ENCODE measurements at places on chromosomes 1 and 21.

GRCh38 chr1:112614460-112615065, 4.4 kb downstream of the ST7L start:
- peak; percentile 36 for DNase-seq

DNA sequence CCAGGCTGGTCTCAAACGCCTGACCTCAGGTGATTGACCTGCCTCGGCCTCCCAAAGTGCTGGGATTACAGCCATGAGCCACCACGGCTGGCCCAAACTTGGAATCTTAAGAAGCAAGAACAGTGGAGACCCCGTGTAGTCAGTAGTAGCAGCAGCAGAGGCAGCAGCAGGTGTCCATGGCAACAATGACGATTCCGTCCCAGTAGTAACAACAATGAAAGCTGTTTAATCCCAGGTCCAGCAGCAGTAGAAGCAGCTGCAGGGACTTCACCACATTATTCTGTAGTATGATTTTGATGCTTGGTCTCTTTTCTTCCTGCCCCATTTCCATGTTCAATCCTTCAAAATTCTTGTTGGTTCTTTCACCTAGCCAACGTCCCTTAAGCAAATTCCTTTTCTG, 69.6 kb upstream of the KCTD3 start:
- no peak for DNase-seq

DNA sequence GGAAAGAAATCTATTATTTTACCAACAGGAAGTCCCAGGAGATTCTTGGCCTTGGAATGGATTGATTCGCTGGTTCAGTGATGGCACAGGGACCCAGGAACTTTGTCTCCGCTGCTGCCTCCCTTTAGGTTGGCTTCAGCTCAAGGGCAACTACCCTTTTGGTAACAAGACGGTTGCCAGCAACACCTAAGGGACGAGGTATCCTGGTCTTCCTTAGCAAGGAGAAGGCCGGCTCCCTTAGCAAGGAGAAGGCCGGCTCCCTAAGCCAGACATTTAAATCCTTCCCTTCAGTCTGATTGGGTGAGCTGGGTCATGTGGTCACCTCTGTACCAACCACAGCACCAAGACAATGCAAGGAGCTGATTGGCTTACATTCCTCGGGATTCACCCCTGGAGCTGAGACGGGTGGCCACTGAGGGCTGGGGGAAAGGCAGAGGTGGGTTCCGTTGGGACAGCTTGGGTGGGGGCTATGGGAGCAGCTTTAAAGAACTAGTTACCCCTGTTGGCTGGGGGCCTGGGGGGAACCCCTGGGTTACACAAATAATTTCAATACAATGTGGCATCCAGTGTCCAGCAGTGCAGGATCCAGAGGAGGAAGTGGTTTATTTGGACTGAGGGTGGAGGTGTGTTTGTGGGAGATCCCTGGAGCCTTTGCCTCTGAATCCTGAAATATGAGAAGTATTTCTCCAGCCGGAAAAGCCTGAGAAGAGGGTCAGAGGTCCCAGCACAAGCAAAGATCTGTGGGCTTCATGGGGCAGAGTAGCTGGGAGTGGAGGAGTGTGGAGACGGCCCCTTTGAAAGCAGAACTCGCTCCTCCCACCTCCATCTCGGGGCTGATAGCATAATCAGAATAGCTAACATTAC, 20.7 kb upstream of the CLIC4 start:
- DNase-seq = peak; percentile 63

- DNase-seq = peak; percentile 44
These were observed 352.5 kb downstream of the HHAT start for GRCh38 chr1:210681158-210681557.

DNA sequence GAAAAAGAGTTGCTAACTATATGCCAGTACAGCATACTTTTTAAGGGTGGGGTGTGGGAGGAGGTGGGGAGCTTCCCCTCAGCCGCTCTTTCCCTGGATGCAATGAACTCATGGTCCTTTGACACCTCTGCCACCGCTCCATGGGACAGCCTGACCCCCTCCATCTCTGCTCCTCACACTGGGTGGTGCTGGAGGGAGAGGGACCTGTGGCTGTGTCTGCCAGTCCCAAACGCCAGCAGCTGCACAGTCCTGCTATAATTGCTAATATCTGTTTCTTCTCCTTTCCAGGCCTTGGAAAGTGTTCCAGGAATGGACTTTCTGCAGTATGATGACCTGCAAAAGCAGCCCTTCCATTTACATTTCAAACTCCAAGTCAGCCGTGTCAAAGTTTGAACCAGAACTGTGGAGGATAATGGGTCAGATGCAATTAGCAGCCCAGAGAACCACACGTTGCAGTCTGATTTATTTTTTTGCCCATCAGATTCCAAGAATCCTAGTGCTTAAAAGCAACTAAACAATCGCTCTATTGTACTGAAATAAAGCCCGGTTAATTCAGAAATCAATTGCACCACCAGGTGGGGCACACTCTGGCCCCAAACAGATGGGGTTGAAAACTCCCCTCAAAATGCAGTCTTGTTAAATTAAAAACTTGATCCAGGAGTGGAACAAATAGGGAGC, 160.7 kb upstream of the LMO4 start:
- DNase-seq = no peak

DNA sequence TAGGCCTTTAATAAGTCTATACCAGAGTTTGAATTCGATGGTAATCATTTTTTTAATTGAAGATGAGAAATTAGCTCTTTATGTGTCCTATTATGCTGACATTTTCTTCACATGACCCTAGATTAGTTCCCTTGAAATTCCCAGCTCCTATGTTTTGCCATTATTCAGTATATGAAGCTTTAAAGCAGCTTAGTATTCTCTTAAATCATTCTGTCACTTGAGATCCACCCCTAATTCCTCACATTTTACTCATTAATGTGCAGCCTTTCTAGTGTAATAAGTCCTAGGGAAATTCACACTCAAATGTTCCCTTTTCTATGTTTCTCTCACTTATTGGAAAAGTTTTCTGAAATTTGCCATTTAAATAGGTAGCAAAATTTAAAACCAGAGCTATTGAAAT, 704.5 kb upstream of the B3GALT2 start:
- no peak for DNase-seq

GRCh38 chr1:36080801-36081200, 3.1 kb upstream of the TEKT2 start:
- DNase-seq = no peak

GRCh38 chr1:45557422-45557944, 6.9 kb downstream of the AKR1A1 start:
- DNase-seq = no peak

DNA sequence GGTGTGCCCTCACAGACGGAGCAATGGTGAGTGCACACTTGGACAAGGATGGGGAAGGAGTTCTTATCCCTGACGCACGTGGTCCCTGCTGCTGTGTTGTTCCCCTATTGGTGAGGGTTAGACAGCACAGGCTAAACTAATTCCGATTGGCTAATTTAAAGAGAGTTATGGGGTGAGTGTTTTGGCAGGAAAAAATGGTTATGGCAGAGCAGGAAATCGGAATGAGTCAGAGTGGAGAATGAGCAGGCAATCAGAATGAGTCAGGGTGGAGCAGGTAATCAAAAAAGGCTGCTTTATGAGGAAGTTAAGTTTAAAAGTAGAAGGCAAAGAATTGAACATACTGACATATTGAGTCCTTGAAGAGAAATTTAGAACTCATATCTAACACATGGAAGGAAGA, 100.5 kb downstream of the NGF start:
- no peak for DNase-seq

- no peak for DNase-seq
These were observed 115.6 kb downstream of the XCL2 start for GRCh38 chr1:168428063-168428731.
